GM10248 (cell line): ENCODE measurements at places on chromosomes 11 and 22.

GRCh38 chr11:104583857-104584256, 314.4 kb downstream of the CASP12 start:
- DNase-seq, result no peak

DNA sequence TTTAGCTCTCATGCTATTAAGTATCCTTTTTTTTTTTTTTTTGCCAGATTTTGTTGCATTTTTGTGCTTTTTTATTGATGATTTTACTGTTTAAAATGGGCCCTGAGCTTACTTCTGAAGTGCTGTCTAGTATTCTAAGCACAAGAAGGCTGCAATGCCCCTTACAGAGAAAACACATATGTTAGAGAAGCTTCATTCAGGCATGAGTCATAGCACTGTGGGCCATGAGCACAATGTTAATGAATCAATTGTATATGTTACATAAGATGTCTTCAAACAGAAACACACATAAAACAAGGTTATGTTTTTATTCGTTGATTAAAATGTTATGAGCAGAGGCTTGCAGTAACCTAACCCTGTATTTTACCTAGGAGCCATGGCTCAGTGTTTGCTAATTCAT, 117.8 kb upstream of the C11orf87 start:
- DNase-seq, result no peak

DNA sequence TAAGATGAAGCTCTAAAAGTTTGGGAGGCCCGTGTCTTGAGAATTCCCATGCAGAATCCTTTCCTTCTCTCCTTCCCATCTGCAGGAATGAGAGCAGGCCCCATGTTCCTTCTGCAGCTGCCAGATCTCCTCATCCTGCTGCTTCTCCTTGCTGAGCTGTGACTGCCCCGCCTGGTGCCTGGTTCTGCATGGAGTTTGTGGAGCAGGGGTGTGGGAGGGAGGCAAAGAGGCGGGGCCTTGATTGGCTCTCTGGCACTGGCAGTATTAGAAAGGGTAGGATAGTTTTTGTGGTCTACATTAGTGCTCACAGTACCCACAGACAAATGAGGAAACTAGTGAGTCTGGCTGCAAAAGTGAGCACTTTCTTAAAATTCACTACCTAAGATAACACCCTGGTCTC, 91.1 kb upstream of the CLPB start:
- no peak for DNase-seq

DNA sequence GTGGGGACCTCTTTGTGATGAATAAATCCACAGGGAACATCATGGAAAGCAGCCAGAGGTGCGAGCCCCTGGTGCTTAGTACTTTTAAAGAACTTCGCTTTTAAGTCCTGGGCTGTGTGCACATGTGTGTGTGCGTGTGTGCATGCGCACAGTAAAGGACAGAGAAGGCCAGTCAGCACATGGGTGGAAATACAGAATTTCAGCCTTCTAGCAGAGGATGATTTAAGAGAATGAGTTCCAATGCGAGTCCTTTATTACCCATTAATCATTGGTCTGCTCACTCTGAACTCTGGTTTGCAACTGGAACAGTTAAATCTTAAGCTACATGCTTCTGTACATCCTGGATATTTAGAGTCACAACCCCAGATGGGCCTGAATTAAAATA, 18.9 kb downstream of the TEAD1 start:
- DNase-seq, result no peak

- no peak for DNase-seq
Measured at GRCh38 chr11:66676282-66676919, 1.3 kb downstream of the RBM4B start.

DNA sequence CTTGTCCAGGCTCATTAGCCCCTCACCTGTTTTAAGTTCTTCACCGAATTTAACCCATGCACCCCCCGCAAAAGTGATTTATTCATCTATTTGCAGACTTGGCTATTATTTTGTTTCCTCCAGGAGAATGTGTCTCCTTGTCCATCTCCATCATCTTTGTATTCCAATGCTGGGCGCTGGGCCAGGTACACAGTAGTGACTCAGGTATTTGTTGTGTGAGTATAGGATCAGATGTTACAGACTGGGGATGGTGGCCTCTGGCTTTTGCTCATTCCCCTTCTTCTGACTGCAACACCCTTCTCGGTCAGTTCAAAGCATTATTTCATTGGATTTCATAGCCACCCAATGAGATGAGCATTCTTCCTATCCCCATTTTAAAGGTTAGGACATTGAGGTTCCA, 408.2 kb downstream of the MN1 start:
- DNase-seq, result no peak

- DNase-seq, result no peak
Measured at GRCh38 chr22:35561796-35562526, 21.3 kb downstream of the RASD2 start.

DNA sequence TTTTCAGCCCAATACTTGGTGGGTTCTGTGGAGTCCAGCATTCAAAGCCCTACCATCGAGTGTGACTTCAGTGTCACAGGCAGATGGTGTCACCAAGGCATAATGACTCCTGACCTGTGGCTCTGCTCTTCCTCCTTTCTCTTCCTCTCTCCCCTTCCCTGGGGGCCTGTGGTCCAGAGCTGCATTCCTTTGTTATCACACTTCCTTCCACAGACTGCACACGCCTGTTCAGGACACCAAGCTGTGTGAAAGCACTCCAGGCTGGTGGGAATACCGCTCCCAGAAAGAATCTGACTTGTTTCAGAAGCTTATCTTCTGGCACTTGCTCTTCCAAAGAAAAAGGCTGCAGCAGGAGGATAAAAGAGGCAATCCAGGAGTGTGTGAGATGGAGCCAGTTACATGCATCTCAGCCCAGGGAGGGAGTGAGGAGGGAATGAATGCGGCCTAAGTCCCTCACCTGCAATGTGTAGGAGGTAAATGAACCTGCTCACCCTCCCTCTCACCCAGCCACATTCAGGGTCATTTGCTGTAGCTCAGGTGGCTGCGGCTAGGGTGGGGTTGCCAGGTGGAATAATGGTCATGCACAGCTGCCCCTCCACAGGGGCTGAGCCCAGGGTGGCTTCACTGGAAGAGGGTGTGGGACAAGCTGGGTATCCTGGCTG, 79.3 kb downstream of the ADAMTS15 start:
- no peak for DNase-seq

GRCh38 chr11:106160494-106160893, 83.0 kb downstream of the AASDHPPT start:
- DNase-seq, result no peak

DNA sequence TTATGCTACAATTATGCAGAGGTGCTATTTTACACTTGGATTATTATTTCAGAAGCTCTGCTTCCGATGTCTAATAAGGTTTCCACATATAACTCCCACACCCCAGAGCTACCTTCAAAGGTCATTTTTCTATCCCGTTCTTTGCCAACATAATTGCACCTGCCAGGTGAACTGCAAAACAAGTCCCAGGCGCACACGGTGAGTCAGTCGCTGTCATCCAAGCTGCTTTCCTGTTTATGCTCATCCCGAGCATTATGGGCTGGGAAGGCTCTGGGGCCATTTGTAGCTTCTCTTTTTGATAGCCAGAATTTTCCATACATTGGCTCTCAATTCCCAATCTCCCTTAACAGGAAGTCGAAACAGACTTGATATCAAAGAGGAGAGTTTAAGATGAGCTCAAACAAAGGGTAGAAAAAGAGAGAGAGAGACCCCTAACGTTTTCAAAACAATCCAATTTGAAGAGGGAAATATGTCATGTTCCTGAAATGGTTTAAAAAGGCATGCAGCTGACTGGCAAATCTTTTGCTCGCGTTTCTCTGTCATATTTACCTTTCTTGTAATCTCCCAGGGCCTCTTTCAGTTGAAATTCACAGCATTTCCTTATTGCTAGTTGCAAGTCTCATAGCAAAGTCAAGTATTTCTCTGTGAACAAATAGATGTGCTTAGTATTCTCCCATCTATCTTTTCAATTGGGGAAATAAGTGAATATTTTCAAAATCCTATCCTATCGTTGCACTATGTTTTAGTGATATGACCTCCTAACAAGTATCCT, 815.9 kb downstream of the KCNA4 start:
- no peak for DNase-seq

- no peak for DNase-seq
Measured at GRCh38 chr11:68601147-68601546, 83.2 kb upstream of the GAL start.

- DNase-seq, result no peak
Measured at GRCh38 chr11:33214187-33214586, 43.0 kb upstream of the HIPK3 start.

GRCh38 chr11:118592616-118593367, 14.6 kb upstream of the PHLDB1 start:
- no peak for DNase-seq

DNA sequence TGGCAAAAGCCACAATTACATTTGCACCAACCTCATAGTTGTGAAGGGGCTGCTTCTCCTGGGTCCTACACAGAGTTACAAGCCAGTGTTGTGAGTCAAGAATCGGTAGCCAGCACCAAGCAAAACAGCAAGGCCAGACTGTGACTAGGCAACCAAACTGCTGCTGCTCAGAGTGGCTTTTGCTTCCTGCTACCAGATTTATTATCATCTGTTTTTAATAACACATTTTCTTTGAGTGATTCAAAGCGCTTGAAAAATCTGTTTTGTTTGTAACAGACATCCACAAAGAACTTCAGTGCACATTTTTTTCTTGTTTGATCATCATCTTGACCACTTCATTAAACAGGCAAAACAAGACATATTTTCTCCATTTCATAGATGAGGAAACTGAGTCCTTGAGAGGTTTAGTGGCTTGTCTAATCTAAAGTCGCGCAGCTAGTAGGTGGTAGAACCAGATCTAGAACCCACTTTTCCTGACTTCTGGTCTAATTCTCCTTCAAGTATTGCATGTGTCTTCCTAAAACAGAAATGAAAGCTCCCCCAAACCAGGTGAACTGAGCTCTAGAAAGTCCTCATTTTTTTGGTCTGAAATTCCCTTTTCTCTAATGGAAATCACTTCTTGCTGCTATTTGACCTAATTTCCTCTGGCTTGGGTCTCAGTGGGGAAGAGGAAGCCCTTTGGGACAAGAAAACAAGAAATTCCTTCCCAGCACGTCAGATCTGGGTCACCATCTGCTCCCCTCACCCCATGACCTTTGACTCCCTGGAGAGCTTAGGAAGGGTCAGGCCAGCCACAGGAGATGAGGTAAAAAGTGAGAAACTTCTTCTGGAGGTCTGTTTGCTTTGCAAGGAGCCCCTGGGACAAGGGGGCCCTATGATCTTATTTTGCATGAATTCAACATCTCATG, 39.9 kb downstream of the CWC15 start:
- DNase-seq, result no peak
